ENCODE measurements at places on chromosomes 5 and 9. TPM values are rescaled to one million over a fixed set of nuclear protein-coding genes. Genes with fewer than 3 reads are reported as not detected.

Gene CAMK4
- 10.8 TPM for total RNA-seq

Gene LCN2
- total RNA-seq, result not detected

Gene PCDHGC5
- 2.9 TPM for total RNA-seq

Gene SMIM33
- total RNA-seq, result not detected

Gene SUSD3
- total RNA-seq, result 14.2 TPM

Gene AP3B1
- total RNA-seq, result 60.7 TPM

Gene PCAT7
- not detected for total RNA-seq

Gene PCDHGA10
- 5.2 TPM for total RNA-seq

Gene FAM13B
- 26.9 TPM for total RNA-seq

Gene GABRA6
- total RNA-seq, result not detected

Gene BICD2
- 48.1 TPM for total RNA-seq

Gene SNX30
- 15.6 TPM for total RNA-seq

Gene WNK2
- total RNA-seq, result 0.11 TPM
